ENCODE measurements at places on chromosomes 3 and 15.
A peak's percentile ranks its signal among the peaks of the same experiment; 100 is the strongest.

DNA sequence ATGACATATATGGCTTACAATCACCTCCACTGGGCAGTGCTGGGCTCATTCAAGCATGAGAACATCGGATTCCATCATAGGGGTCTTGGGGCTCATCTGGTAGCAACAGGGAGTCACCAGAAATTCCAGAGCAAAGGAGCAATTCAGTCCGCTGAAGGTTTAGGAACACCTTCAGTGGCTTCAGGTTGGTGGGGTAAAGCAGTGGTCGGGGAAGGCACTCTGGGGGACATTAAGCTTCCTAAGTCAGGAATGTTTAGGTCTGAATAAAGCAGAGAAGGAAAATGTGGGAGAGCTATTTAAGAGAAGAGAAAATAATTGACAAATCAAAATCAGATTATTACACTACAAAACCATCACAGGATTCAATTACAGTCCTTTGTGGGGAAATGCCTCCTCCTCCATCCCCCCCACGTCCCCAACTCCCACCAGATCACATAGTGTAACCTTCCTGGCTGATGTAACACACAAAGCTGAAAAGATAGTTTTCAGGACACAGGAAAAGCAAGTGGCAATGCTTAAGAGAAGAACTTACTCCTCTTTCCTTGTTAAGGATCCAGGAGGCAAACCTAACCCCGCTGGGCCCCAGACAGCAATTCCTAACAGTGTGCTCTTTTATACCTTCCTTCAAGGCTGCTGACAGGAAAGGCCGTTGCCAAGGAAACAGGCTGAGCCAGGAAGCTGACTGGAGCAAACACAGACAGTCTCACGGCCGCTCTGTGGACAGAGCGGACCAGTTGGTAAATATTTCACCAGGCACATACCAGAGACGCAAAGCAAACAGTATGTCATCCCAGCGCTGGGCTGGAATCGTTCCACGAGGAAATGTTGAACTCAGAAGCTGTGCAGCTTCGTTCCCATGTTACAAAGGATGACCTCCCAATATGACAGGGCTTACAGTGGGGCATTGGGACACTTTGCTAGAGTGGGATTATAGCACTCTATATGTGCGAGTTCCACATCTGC is 57.5 kb upstream of the LMCD1 start:
- DNase-seq, result no peak

GRCh38 chr15:66877477-66878271 is 175.6 kb downstream of the SMAD6 start:
- DNase-seq, result no peak

DNA sequence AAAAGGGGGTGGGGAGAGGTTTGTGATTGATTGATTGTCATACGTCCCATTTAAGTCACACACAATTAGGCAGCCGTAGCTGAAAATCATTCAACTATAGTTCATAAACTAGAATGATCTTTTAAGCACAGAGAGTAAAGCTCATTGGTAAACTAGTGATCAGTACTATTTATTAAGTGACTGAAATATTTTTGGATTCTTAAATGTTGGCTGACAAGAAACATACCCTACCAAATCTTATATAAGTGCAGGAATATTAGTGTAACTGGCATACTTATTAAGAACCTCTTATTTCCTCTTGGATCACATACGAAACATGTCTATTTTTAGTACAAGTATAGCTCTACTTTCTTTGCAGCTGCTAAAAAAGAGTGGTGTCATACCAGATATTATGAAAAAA is 8.4 kb upstream of the ABHD10 start:
- no peak for DNase-seq

- DNase-seq, result peak; percentile 72
Observed at GRCh38 chr3:52685285-52685708, 416 bp downstream of the PBRM1 start.

- no peak for DNase-seq
Observed at GRCh38 chr15:63712828-63713520, 115.8 kb downstream of the FBXL22 start.

DNA sequence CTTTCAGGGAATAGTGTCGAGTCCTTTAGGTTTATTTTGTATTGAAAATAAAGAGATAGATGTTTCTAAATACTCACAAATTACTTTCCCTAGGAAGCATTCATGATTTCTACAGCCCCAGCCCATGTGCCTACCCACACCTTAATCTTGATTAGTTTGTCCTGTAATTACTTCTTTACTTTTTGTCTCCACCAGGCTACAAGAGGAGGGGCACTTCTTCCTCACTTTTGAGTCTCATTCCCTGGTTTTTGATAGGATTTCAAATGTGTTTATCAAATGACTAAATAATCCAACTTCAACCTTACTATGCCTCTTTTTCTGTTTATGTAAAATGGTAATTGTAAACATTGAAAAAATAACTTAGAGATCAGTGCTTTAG is 1.8 kb downstream of the PXK start:
- no peak for DNase-seq

- peak; percentile 24 for DNase-seq
Observed at GRCh38 chr3:192444096-192444790, 283.1 kb downstream of the FGF12 start.

- DNase-seq, result no peak
Observed at GRCh38 chr3:32698506-32698905, 13.5 kb downstream of the CNOT10 start.

DNA sequence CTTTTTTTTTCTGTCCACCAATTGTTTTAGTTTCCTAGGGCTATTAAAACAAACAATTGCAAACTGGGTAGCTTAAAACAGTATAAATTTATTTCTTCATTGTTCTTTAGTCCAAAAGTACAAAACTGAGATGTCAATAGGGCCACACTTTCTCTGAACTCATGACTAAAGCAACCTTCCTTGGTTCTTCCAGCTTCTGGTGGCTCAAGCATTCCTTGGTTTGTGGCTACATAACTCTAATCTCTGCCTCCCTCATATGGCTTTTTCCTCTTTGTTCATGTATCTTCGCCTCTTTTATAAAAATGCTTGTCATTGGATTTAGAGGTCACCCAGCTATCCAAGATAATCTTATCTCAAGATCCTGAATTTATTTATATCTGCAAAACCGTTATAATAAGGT is 914.5 kb upstream of the EPHA6 start:
- DNase-seq, result no peak

DNA sequence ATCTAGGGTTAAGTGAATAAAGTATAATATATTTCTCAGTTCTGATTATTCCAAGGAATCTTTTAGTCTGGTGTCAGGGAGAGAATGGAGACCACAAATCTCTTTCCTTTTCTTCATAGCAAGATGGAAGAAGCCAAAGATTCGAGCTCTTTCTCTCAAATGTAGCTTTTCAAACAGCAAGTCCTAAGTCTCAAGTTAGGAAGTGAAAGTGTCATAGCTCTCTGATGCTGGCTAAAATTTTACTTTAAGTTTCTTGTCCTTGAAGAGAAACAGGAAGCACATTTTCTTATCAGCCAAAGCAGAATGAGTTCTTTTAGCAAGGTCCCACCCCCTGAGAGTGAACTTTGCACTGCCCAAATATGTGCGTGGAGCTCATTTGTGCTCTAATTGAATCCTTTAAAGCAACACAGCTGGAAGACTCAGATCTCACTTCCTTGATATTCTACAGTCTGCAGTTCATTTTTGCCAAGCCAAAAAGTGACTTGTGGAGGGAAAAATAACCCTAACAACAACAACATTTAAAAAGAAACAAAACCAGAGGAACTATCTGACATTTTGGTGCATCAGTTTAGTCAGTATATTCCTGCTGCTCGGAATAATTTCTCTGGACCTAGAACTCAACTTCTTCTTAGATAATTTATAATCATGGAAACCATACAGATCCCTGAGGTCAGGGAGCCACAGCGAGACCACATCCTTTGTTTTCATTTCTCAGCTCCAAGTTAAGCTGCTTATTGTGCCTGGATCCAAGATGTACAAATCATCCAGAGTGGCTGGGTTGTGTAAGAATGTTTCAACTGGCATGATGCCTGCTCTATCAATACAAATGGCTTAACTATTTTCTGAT is 238.7 kb upstream of the P2RY1 start:
- DNase-seq, result no peak

DNA sequence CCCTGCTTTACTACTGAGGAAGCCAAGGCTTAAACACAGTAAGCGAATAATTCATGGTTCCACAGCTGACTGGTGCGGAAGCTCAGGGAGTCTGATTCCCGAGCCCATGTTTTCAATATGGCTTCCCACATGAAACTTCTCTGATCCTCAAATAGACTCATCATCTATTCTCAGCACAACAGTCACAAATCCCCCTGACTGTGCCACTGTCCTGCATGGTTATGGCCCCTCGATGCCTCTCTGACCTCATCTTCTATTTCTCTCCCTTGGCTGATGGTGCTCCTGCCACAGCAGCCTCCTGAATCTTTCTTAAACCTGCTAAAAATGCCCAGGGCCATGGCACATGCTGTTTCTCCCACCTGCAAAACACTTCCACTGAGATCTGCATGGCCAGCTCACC is 43.2 kb downstream of the SRGAP3 start:
- no peak for DNase-seq

DNA sequence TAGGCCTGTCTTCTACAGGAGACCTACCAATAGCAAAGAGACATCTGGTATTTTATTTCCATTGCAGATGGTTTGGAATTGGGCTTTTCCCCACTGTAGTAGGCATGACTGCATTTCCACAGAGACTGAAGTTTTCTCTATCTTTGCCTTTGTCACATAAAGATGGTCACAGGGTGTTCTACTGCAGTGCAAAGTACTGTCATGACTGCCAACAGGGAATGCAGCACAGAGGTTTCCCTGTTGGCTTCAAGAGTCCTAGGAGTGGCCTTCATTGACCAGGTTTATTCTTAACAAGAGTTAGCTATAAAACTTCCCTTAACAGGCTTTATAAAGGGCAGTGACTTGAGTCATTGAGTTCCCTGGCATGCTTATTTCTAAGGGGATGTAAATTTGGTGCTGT is 36.8 kb upstream of the TM4SF4 start:
- no peak for DNase-seq

DNA sequence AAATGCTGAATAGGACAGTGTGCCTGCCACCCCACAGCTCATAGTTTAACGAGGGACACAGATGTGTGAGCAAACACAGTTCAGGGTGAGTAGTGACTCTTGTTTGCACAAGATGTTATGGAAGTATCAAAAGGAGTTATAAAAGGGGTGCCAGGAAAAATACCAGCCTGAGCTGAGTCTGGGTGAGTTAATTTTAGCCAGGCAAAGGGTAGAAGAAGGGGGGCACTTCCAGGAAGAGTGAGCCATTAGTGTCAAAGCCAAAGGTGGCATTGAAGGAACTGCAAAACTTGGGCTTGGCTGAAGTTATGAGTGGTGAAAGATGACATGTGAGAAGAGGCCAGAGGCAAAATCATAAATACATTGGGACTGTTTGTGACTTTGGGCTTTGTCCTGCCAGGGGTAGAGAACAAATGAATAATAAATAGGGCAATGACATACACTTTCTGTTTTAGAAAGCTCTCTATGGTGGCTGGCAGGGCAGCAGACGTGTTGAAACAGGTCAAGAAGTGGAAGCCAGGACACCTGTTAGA is 1.9 kb upstream of the SPPL2A start:
- DNase-seq, result no peak

DNA sequence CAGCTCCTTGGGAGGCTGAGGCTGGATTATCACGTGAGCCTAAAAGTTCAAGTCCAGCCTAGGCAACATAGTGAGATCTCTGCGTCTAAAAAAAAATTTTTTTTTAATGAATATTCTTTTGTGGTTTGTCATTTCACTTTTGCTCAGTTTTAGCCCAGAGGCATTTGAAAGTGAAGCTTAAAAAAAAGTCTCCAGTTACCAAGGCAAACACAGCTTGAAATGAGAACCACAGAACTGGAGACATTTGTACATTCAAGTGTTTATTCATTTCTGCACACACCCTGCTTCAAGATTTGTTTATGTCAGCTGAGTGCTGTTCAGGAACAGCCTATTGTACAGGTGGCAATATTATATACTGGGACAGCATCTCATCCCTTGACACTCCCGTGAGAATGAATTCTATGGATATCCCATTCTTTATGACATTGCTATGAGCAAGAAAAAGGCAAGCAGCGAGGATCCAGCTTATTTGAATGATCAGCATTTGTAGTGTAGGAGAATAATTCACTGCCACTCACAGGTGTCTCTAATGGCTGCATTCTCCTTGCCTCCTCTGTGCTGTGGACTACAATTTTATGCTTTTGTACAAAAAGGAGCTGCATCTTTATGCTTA is 444.8 kb upstream of the GRM7 start:
- DNase-seq, result no peak

- no peak for DNase-seq
Observed at GRCh38 chr15:29045717-29046116, 159.9 kb downstream of the APBA2 start.

DNA sequence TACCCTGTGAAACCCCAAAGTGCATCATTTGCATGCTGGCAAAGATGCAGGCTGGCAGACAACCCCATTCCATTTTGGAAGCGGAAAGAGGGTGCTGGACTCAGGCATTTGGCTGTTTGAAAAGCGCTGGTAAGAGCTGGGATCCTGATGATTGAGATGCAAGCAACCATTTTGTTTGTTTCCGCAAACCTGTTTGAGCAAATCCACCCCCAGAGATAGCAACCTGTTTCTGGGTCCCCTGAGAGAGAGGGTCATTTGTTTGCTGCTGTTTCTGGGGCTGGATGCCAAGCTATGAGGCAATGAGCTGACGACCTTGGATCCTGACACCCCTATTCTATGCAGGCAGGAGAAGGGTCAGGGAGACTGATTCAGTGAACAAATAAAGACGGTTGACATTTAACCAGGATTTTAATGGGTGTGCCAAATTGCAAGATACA is 9.8 kb downstream of the SLC6A1 start:
- DNase-seq, result no peak

DNA sequence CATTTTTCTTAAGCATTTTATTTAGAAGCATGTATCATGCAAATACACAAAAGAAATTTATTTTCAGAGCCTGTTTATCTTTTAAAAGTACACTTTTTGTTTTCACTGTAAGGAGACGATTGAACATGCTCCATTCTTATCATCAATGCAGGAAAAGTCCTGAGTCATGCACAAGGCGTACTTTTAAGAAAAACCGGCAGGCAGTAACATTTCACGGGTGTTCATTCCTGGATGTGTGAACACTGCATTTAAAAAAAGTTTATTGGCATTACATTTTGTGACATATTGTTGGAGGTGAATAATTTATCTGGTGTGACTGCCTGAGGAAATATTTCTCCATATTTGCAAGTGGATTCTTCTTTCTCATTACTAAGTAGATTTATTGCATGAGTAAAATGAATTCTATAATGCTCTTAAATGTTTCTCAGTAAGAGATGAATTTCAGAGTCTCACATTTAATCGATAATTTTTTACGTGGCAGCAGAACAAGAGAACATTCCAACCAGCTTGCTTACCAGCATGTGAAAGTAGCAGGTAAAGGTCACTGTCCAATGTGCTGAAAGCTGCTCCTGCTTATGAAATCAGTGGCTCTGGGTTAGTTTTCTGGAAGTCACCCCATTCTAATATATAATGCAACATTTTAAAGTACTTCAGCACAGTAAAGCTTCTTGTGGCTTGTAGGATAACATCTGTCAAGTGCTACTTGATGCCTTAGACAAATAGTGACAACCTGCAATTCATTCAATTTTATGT is 87.0 kb downstream of the SV2B start:
- DNase-seq, result peak; percentile 60

- DNase-seq, result no peak
Observed at GRCh38 chr3:133192967-133193366, 154.8 kb downstream of the TMEM108 start.

GRCh38 chr15:100694381-100695021 is 92.1 kb downstream of the ASB7 start:
- DNase-seq, result no peak

- DNase-seq, result no peak
Observed at GRCh38 chr3:452221-452620, 255.7 kb downstream of the CHL1 start.

- DNase-seq, result no peak
Observed at GRCh38 chr15:80902298-80902801, 87.3 kb downstream of the MESD start.
